CD4-positive, alpha-beta T cell treated with Interleukin-15 for 4 hours (primary cell): ENCODE measurements at places on chromosomes 13 and 19.

GRCh38 chr13:93355094-93355493 is 128.5 kb downstream of the GPC6 start:
- no peak for DNase-seq

GRCh38 chr13:60148918-60149317 is 14.8 kb downstream of the DIAPH3 start:
- no peak for DNase-seq

- DNase-seq = no peak
Measured at GRCh38 chr19:47450478-47450877, 21.2 kb downstream of the SLC8A2 start.

- DNase-seq = no peak
Measured at GRCh38 chr13:110353339-110353977, 46.4 kb downstream of the COL4A2 start.

DNA sequence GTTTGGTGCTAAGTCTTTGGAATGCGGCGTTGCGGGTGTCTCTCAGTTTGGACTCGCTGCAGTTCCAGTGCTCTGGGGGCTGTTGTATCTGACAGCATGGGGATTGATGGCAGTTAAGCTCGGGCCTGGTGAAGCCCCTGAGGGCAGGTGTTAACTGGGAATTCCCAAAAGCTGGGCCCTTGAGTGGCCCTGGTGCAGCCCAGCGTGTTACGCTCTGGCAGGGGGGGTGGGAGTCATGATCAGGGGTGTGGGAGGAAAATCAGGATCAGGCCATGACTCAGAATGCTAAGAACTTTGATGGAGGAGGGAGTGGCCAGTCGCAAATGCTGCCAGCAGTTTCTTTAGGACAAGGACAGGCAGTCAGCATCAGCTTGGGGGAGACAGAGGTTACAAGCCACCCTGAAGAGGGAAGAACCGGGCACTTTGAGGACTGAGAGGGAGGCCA is 19.6 kb downstream of the AP2A1 start:
- no peak for DNase-seq

GRCh38 chr13:43799191-43799590 is 12.4 kb upstream of the ENOX1 start:
- DNase-seq = no peak

DNA sequence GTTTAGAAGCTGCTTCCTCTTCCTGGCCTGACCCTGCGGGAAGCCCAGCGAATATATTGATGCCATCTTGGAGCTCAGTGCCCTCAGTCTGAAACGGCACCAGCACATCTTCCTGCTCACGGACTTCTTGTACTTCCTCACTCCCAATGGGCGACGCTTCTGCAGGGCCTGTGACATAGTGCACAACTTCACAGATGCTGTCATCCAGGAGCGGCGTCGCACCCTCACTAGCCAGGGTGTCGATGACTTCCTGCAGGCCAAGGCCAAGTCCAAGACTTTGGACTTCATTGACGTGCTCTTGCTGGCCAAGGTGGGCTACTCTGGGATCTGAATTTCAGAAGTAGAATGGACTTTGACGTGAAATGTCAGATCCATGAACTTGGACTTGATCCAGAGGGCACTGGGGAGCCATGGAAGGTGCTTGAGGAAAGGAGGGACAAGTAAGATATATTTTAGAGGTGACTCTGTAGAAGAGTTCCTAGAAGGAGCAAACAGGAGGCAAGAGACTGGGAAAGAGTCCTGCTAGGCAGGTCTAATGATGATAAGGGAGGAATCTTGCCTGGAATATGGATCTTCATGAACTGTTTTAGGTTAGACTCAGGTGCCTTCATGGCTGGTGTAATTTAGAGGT is 38.4 kb upstream of the CYP4F8 start:
- no peak for DNase-seq

GRCh38 chr19:28603453-28603852 is 609.5 kb downstream of the UQCRFS1 start:
- DNase-seq = no peak

- DNase-seq = no peak
Measured at GRCh38 chr13:99266827-99267226, 8.6 kb upstream of the GPR18 start.

DNA sequence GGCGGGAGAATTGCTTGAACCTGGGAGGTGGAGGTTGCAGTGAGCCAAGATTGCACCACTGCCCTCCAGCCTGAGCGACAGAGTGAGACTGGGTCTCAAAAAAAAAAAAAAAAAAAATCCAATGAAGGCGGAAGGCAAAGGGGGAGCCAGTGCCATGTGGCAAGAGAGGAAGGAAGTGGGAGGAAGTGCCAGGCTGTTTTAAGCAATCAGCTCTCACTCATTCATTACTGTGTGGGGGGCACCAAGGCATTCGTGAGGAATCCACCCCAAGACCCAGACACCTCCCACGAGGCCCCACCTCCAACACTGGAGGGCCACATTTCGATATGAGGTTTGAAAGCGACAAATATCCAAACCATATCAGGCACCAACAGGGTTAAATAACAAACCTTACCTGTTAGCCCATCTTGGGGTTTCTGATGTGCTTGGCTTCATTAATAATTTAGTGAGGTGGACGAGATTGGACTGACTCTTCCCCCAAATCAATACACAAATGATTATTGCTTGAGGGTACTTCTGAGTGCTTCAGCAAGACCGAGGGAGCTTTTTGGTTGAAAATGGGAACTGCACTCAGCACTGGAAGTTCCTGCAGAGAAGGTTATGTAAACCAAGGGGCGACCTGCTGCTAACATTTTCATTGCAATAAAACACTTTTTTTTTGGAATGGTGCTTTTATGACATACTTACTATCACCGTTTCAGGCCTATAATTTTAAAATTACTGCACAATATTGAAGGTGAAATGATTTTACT is 7.5 kb upstream of the LRP3 start:
- no peak for DNase-seq

GRCh38 chr19:47628078-47628771 is 19.3 kb downstream of the BICRA start:
- DNase-seq = no peak

GRCh38 chr19:6228551-6229215 is 51.1 kb downstream of the MLLT1 start:
- DNase-seq = no peak

DNA sequence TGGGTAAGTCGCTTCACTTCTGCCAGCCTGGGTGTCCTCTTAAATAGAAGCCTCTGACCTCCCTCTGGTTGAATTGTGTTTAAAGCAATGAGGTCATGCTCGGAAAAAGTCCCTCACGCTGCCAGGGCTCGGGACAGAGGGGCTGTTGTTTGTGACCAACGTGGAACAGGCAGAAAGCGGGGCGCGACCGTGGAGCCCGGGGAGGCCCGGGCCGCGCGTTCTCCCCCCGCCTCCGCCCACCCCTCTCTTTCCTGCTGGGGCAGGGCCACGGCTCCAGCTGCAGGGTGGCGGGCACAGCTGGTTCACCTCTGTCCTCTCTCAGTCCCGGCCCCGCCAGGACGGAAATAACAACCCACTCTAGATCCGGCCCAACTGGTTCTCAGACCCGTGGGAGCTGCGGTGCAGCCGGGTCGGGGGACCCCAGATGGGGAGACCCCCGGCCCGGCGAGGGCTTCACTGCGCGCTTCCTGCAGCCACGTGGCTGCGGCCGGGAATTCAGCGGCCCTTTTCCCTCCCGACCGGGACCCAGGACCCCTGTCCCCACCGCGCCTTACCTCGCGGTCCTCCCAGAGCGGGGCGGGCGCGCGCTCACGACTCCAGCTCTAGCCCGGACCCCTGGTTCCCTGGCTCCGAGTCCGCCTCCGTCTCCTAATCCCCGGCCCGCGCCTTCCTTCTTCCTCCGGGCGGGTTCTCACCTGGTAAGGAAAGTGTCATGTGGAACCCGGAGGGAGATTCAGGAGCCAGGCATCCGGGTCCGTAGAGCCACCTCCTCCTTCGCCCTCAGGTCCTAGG is 1.9 kb downstream of the CDC42EP5 start:
- DNase-seq = no peak

DNA sequence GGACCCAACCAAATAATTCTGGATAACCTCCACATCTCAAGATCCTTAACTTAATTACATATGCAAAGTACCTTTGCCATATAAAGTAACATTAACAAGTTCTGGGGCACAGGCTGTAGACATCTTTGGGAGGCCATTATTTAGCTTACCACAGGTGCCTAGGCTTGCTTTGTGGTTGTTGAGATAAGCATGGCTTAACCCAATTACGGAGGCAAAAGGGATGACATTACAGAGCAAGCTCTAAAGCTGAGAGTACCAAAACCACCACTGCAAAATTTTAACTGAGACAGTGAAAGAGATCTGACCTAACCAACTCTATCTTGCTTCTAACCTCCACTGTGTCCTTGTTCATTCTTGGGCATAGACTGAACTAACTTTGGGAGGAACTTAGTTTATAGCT is 502.9 kb upstream of the ATXN8OS start:
- no peak for DNase-seq

GRCh38 chr19:13693889-13694288 is 70.4 kb upstream of the MRI1 start:
- DNase-seq = no peak
